Left ventricle myocardium inferior (tissue), 1 donor: ENCODE measurements at places on chromosomes 3 and 15. TPM values are rescaled to one million over a fixed set of nuclear protein-coding genes. Genes with fewer than 3 reads are reported as not detected.

DNA sequence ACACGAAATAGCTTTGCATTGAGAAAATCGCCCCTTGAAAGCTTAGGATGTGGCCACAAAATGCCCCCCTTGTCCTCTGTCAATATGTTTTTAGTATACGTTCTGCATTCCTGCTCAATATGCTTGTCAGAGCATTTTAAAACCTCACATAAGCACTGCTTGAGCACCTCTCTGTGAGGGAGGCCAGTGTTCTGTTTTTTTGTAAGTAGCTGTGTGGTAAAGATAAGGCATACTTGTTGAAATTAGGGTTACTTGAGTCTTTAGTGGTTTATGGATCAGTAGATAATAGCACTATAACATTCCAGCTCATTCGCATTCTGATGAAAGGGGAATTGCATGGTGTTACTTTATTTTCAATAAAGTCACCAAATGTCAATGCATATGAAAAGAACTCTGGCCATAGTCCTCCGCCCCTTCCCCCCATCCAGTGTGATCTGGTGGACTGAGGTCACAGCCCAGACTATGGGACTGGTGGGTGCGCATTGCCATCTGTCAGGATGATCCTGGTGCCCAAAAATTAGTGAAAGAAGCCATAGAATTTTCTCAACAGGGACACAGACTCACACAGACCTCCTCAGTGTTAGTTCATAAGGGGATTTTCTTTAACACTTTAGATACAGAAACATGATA, 33.1 kb downstream of the IL1RAP start:
- DNase-seq: no peak

GRCh38 chr3:140559546-140559945, 118.3 kb upstream of the TRIM42 start:
- no peak for DNase-seq

- no peak for DNase-seq
These were observed 74.9 kb downstream of the PFN2 start for GRCh38 chr3:149895769-149896168.

PARP15 gene
- 0.80 TPM for total RNA-seq

- no peak for DNase-seq
These were observed 141.4 kb downstream of the RBPMS2 start for GRCh38 chr15:64634027-64634426.

- DNase-seq: no peak
These were observed 237.1 kb upstream of the CFAP20DC start for GRCh38 chr3:59286791-59287531.

DNA sequence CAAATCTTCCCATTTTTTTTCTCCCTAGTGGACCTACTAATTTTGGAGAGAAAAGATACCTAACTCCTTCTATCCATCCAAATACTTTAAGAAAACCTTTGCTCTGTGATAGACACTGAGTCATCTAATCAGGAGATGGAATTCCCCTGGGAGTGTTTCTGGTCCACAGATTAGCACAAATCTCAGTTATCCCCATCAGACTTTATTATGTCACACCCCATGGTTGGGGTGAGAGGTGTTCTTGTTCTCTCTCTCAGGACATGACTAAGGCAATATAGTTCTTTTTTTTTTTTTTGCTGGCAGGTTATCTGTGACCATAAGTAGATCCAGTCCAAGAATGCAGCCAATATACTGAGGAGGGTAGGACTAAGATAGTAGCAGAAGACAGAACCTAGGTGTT, 15.8 kb downstream of the SLC9A9 start:
- DNase-seq: no peak

ZIC1 gene
- total RNA-seq: not detected

CYP8B1 gene
- not detected for total RNA-seq

DNA sequence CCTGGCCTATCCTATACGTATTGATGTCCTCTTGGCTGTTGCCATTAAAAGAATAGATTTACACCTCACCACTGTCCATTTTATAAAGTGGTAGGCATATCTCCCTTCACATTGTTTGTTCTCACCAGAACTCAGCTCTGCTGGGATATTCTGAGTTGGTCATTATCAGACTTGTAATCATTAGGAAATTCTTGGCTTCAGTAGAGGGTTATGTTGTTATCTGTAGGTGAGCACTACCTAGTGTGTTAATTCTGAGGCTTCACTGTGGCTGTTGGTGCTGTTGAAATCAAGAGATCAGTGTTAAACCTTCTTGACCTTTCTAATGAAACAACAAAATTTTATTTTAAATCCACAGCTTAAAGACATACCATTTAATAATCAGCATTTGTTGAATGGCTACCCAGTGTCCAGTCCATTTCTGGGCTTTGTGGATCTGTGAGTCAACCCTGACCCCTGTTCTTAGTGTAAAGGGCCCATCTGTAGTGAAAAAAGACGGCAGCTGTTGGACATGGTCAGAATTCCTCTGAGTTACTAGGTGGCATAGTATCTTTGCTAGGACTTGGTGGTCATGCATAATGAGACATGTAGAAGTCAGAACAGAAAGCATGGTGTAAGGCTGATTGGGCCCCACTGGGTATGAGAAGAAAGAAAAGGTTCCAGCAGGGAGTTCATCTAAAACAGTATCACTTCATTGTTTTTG, 32.9 kb upstream of the P4HTM start:
- DNase-seq: no peak

STAC gene
- 0.30 TPM for total RNA-seq

PLSCR4 gene
- total RNA-seq: 12.1 TPM

DNA sequence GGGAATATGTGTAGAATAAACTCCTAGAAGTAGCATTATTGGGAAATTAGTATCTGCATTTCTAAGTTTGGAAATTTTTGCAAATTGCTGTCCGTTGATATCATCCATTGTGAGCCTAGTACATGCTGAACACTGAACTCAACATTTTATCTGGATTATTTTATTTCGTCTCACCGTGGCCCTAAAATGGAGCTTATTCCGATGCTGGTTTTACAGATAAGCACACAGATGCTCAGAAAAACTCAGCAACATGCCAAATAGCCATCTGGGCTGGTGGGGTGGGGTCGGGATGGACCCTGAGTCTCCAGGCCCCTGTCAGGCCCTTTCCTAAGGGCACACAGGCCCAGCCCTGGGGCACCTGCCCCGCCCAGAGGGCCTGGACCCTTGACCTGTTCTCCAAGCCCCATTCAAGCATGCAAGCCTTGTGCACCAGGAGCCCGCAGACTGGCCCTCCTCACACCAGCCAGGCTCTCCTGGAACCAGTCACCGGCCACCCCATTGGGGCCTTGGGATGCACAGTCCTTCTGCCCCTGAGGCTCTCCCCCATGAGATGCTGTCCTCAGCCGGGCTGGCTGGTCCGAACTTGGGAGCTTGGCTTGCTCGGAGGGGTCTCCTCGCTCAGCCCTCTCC, 20.7 kb upstream of the KLF13 start:
- no peak for DNase-seq

SPINK8 gene
- not detected for total RNA-seq

EIF4A2 gene
- total RNA-seq: 468 TPM

DNA sequence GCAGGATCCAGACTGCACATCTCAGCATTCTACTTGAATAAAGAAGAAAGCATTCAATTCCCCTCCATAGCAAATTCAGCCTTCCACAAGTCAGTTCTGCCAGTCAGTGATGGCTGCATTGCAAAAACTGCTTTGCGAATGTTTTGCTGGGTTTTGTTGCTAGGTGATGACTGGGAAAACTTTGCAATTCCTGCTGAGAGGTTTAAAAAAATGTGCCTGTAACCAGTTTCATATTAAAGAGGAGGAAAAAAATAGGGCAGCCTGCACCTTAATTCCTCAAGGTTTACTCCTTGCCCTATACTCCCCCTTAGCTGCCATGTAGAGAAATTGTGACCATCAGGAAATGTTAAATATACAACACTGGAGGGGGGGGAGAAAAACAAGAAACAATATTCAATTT, 225.6 kb upstream of the ATP11B start:
- DNase-seq: no peak
